RPMI8226 (cell line): ENCODE measurements at places on chromosomes 7 and 10.
A peak's percentile ranks its signal among the peaks of the same experiment; 100 is the strongest.

GRCh38 chr10:47311193-47311931 is 10.9 kb upstream of the GDF2 start:
- DNase-seq, result peak; percentile 87

GRCh38 chr10:115918812-115919211 is 354.2 kb downstream of the GFRA1 start:
- no peak for DNase-seq

GRCh38 chr7:102080434-102081243 is 206.0 kb upstream of the SH2B2 start:
- no peak for DNase-seq

DNA sequence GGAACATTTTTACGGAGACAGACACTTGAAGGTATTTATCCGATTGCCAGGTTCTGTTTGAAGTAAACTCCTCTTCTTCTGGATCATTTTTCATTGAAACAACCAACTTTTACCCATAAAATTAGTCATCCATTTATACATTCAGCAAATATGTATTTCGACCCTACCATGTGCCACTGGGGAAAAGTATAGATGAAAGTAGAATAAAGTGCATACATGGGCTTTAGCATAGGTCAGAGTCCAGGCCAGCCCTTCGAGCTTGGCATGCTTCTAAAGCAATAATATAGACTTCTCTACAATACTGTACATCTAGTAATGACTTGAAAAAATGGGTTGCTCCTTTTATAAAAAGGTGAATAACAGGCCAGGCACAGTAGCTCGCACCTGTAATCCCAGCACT is 10.1 kb downstream of the SLC25A16 start:
- no peak for DNase-seq
